Stimulated activated CD8-positive, alpha-beta memory T cell treated with anti-CD3 and anti-CD28 coated beads, Interleukin-4, amount 100 ng/mL, for 4 hours (primary cell): ENCODE measurements at places on chromosomes 3 and 15.

- DNase-seq: no peak
These were observed 263.3 kb downstream of the LPP start for GRCh38 chr3:188417271-188417696.

DNA sequence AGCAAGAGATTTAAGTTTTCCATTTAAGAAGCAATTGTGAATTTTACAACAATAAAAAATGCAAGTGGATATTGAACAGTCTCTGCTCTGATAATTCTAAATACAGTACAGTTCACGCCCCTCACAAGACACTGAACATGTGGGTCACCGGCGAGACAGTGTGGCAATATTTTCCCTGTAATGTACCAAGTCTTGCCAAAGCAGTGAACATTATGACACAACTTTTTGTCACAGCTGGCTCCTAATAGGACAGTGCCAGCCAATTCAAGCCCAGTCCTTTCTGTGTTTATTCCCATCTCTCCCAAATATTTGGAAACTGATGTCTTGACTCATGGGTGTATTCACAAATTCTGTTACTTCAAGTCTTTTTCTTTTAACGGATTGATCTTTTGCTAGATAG, 62.3 kb downstream of the PPARG start:
- no peak for DNase-seq

- DNase-seq: no peak
These were observed 34.3 kb upstream of the PIK3CA start for GRCh38 chr3:179113903-179114302.

DNA sequence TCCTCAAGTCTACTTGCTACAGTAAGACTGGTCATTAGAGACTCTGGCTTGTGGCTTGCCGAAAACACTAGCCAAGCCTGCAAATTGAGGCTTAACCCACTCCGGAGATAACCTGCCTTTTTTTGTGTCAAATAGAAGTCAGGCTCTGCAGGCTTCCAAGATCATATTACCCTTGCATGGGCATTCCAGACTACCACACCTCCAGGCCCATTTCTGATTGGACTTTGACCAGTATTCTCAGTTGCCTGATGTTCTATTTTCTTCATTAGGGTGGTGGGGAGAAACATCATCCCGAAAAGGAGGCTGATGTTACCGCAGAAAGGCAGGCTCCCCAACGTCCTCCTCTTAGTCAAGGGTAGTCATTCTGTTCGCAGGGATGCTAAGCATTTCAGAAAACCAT, 68.1 kb upstream of the FOXP1 start:
- no peak for DNase-seq
